ENCODE measurements at places on chromosomes 4 and X.

GRCh38 chrX:54482839-54483593 lies 13.0 kb downstream of the FGD1 start:
- DNase-seq = peak; percentile 55

DNA sequence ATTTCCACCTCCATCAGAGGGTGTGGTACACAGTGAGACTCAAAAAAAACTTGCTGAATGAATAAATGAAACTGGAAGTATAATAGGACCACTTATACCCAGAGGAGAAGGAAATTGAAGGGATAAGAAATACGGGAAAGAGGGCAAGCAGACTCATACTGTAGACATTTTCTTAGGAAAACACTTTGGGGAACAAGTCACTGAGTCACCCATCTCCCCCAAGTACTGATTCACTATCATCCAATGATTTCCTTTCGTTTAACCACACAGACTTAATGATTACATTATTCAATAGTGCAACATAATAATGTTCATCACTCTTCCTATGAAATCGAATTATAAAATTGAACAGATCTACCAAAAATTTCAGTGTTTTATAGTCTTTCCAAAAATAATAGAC lies 97.1 kb downstream of the LDB2 start:
- no peak for DNase-seq

DNA sequence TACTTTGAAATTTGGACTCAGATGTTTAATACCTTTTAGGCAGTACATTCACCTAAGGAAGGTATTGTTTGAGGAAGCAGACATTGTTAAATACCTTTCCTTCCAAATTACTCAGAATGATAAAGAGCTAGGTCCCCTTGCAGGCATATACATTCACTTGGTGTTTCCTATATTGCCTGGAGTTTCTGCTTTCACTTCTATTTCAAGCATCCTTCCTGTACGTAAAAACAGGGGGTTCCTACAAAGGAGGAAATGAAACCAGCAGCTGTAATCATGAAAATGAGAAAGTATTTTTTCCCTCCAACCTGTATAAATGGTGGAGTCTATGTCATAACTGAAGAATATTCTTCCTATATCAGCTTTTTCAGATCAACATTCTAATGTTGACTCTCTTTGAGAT lies 90.4 kb upstream of the RASGEF1B start:
- DNase-seq = no peak

- DNase-seq = peak; percentile 62
These were observed 104.7 kb downstream of the MAML3 start for GRCh38 chr4:140049024-140049848.

GRCh38 chrX:71492231-71493065 lies 40.5 kb upstream of the OGT start:
- peak; percentile 80 for DNase-seq

- DNase-seq = no peak
These were observed 53.2 kb downstream of the MID1 start for GRCh38 chrX:10567136-10567535.

DNA sequence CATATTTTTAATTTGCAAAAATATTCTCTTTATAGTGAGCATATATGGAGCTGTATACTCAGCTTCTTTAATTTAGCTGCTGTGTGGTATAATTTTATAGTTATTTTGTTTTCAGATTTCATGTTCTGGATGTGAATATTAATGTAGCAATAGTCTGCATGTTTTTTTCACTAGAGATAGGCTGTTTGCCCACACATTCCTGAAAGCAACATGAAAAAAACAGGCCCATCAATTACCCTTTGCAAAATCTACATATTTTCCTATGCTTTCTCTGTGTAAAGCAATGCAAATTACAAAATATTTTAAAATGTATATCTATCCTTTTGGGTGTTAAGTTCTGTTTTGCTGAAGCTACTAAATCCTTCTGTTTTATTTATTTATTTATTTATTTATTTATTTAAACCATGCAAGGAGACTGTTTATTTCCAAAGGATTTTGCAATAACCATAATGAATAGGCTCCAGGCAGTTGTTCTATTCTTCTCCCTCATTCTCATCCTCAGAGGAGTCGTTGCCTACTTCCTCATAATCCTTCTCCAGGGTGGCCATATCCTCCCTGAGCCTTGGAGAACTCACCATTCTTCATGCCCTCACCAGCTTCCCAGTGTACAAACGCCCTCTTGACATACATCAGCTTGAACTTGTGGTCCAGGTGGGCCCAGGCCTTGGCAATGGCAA lies 277.1 kb downstream of the ANKRD50 start:
- no peak for DNase-seq

DNA sequence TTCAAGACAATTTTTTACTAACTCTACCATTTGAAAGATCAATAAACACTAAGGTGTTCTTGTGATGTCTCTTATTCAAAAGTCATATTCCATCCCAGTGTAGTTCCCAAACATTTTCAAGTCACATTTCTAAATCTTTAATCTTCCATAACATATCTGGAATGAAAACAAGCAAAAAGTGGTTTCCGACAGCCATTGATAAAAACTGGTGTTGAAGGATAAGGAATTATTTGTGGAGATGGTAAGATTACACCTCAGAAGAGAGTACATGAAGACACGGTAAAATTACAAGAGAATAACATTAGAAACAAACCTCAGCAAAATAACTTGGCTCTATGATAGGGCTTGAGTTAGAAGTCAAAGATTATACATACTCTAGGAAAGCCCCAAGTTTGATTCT lies 4.3 kb downstream of the CHIC2 start:
- DNase-seq = no peak

GRCh38 chrX:101550751-101551379 lies 518 bp downstream of the ARMCX1 start:
- peak; percentile 73 for DNase-seq

DNA sequence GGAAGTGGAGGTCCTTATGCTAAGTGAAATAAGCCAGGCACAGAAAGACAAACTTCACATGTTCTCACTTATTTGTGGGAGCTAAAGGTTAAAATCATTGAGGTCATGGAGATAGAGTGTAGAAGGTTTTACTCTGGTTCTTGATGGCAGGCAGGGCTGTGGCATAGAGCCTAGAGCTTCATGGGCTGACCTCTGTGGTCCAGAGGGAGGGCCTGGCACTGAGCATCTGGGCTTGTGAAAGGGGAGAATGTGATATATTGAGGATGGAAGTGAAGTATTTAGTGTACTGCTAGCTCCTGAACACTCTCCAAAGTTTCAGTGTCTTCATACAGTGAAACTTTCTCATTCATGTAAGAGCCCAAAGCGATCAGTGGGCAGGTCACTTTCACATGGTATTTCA lies 71.3 kb upstream of the ANXA3 start:
- DNase-seq = peak; percentile 18

DNA sequence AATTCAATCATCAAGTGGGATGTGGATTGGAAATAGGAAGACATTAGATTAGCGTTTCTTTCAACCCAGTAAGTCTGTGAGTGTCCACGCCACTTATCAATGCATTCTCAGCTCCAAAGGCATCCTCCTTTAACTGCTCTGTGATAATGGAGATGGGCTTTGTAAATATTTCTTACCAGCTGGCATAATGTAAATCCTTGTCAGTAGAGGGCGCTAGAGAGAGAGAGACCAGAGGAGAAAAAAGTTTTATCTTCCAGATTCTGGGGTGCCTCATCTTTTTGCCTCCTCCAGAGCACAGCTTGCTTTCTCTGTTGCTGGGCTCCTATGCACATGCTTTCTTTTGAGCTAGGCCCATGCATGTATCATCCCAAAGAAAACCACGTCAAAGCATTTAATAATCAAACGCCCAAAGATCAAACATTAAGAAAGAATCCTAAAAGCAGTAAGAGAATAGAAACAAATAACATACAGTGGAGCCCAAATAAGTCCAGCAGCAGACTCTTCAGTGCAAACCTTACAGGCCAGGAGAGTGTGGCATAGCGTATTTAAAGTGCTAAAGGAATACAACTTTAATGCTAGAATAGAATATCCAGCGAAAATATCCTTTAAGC lies 9.6 kb upstream of the MTMR1 start:
- DNase-seq = peak; percentile 56

DNA sequence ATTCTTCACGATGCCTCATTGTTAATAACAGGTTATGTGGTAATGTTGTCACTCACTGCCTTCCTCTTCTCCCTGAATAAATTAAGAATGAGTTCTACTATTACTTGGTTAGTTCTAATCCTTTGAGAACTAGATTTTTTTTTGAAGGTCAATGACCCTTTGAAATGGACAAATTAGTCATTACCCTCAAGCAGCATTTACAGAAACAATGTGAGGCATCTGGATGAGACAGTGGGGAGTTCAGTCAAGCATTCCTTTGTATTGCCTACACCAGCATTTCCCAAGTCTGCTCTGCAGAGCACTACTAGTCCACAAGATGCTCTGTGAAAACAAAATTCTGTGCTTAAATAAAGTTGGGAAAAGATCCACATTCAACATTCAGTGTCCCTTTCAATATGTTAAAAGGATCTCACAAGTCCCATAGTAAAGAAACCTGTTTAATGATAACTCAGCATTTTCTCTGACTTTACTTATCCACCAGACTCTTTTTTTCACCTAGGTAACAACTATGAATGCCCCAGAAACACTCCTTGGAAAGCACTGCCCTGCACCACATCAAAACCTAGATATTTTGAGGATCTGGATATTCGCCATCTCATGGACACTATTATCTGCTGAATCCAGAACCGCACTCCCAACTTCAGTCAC lies 60.6 kb downstream of the CHRDL1 start:
- DNase-seq = peak; percentile 84

GRCh38 chr4:105946771-105947170 lies 51.5 kb downstream of the NPNT start:
- DNase-seq = no peak

GRCh38 chr4:78019414-78019813 lies 37.7 kb upstream of the FRAS1 start:
- DNase-seq = no peak

DNA sequence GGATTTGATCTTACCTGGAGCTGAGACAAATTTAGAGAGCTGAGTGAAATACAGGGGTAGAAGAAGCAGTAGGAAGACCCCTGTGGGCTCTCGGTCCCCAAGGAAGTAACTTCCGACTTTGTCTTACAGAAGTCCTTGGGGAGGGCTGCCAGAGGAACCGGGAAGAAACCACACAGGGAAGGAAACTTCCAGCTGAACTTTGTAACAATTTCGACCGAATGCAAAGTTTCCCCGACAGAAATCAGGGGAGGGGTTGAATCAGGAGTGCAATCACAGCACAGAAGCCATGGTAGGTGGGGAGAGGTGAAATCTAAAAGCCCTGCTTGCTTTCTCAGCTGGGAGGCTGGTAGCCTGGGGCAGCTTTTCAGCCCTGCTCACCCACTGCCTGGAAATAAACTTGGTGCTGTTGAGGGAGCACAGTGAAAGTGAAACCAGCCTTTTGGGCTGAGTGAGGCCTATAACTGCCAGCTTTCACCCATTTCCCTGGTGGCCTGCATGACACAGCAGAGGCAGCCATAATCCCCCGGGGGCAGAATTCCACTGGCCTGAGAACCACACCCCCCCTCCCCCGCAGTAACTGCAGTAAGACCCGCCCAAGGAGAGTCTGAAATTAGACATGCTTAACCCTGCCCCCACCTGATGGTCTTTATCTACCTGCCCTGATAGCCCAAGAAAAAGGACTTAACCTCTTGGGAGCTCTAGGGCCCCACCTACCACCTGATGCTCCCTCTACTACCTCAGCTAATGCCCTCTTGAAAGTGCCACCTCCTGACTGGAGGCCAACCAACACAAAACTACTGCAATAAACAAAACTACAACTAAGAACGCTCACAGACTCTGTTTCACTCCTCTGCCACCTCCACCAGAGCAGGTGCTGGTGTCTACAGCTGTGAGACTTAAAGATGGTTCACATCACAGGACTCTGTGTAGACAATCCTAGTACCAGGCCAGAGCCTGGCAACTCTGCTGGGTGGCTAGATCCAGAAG lies 248.2 kb downstream of the PARM1 start:
- DNase-seq = peak; percentile 48

GRCh38 chr4:81723927-81724587 lies 252.3 kb upstream of the RASGEF1B start:
- DNase-seq = no peak

- DNase-seq = peak; percentile 14
These were observed 10.5 kb downstream of the ARL13A start for GRCh38 chrX:100979881-100980607.

- no peak for DNase-seq
These were observed 189.8 kb upstream of the AFF2 start for GRCh38 chrX:148310426-148311165.

DNA sequence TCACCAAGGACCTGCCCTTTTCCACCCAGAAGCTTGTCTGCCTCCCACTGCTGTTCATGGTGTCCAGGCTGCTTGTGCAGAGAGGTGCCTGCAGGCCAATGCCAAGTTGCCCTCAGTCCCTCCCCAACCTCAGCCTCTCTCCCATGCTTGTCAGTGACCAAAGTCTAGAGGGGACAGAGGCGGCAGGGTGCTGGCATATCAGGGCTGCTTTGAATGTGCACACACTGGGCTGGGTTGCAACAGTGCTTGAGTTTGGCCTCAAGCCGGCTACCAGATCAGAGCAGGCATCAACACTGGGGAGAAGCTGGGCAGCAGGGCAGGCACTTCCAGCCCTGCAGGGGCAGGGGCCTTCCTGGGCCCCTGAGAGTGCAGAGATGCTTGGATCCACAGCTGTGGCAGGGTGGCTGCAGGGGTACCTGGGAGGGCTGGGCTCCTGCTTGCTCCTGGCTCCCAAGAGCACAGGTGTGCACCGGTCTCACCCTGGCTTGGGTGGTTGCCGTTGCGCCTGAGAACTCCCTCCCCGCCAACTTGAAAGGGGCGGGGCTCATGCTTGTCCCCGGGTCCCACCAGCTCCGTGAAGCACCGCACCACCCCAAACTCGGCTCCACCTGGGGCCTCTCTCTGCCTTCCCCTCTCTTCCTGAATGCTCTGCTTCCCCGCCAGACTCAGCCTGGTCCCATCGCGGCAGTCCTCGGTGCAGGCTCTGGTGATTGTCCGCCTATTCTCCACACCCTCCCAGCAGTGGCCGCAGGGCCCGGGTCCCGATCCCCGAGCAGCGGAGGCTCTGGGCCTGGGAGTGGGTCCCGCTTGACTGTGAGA lies 1681.9 kb upstream of the ADGRL3 start:
- DNase-seq = no peak

- no peak for DNase-seq
These were observed 40.5 kb downstream of the AGA start for GRCh38 chr4:177401658-177402273.
